Calu3 (cell line): ENCODE measurements at places on chromosomes 5 and 9. TPM values are rescaled to one million over a fixed set of nuclear protein-coding genes. Genes with fewer than 3 reads are reported as not detected.

Gene SARDH
- 0.12 TPM in 1 of 2 replicates, not detected in the other for total RNA-seq

Gene TMEM252
- total RNA-seq = not detected in 2 replicates

Gene ZNF782
- 4.7 and 4.8 TPM in 2 replicates for total RNA-seq

Gene SREK1
- total RNA-seq = 99.6 and 102 TPM in 2 replicates

Gene DDX4
- total RNA-seq = not detected in 2 replicates

Gene GABRA6
- total RNA-seq = not detected in 2 replicates

Gene LHX3
- total RNA-seq = not detected in 2 replicates

Gene PROB1
- total RNA-seq = 1.9 and 2.4 TPM in 2 replicates

Gene CCL19
- total RNA-seq = not detected in 2 replicates

Gene KLHL3
- 16.9 and 18.2 TPM in 2 replicates for total RNA-seq

Gene DENND1A
- total RNA-seq = 13.0 and 13.1 TPM in 2 replicates

Gene PCDHA1
- total RNA-seq = 0.73 and 0.83 TPM in 2 replicates

Gene PITX1
- 12.1 and 12.9 TPM in 2 replicates for total RNA-seq

Gene CDC20B
- not detected in 2 replicates for total RNA-seq

Gene ARL15
- 11.8 and 15.1 TPM in 2 replicates for total RNA-seq

Gene CCDC187
- 0.44 and 0.73 TPM in 2 replicates for total RNA-seq

Gene SMIM32
- 0.37 and 0.42 TPM in 2 replicates for total RNA-seq

Gene CAPSL
- total RNA-seq = not detected in 2 replicates

Gene TAF11L9
- total RNA-seq = not detected in 2 replicates

Gene SPINK13
- total RNA-seq = not detected in 2 replicates

Gene TOR2A
- total RNA-seq = 7.0 and 7.6 TPM in 2 replicates

Gene TAF9
- 65.8 and 74.2 TPM in 2 replicates for total RNA-seq

Gene SLC6A7
- total RNA-seq = not detected in 2 replicates

Gene UHRF2
- total RNA-seq = 38.4 and 38.8 TPM in 2 replicates

Gene SLC46A2
- total RNA-seq = not detected in 2 replicates

Gene PIP5KL1
- 0.17 and 1.1 TPM in 2 replicates for total RNA-seq

Gene EPB41L4B
- 4.6 and 5.8 TPM in 2 replicates for total RNA-seq

Gene ATG10
- total RNA-seq = 8.9 and 10.0 TPM in 2 replicates
